ENCODE measurements at places on chromosomes 4 and X.

- DNase-seq: no peak
Observed at GRCh38 chrX:106039920-106040319, 1.4 kb upstream of the SERPINA7 start.

DNA sequence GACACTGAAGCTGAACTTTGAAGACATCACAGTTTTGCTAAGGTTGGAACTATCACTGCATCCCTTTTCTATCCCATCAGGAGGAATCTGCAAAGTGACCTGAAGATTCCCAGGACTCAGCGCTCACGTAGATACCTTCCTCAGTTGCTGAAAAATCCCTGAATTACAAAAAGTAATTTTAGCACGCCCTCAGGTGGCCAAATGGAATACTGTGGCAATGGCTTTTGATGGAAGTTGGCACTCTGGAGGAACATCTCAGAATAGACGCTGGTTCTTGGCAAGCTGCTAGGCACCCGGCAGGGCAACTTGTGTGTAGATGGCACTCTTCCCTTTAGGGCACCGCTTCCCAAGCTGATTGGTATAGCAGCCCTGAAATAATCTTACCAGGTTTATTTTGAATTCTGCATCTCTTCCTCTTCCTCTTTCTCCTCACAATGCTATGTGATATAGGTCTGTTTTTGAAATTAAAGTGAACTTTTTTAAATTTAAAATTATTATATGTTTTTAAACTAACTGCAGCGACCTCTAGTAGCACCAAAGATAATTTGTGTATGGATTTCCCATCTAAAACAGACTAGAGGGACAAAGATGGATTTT lies 16.3 kb upstream of the ESX1 start:
- DNase-seq: no peak

- no peak for DNase-seq
Observed at GRCh38 chr4:165364452-165365080, 14.2 kb upstream of the CPE start.

DNA sequence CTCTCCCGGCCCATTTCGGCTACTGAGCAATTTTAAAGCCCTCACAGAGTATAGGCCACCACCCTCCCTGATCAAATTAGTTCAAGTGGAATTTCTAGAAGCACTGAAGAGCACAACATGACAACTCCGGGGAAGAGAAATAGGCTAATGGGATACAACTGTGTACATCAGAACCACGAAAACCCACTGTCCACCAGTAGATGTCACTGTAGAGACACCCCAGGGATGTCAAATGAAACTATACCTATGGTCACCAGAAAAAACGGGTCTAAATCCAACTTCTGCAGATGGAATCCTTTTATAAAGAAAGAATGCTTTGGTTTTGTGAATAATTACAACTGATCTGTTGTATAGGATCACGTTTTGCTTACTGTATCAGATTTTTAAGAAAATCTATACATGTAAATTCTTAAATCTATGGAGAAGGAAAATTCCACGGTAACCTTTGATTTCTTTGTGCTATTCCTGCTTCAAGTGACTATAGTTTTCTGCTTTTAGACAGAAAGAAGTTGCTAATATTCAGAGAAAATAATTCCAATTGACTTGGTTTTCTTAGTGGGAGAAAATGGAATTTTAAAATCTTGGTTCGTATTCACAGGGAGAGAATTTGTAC lies 29.5 kb upstream of the MAP3K15 start:
- DNase-seq: no peak

GRCh38 chr4:121977251-121978171 lies 25.7 kb upstream of the TRPC3 start:
- DNase-seq: no peak

DNA sequence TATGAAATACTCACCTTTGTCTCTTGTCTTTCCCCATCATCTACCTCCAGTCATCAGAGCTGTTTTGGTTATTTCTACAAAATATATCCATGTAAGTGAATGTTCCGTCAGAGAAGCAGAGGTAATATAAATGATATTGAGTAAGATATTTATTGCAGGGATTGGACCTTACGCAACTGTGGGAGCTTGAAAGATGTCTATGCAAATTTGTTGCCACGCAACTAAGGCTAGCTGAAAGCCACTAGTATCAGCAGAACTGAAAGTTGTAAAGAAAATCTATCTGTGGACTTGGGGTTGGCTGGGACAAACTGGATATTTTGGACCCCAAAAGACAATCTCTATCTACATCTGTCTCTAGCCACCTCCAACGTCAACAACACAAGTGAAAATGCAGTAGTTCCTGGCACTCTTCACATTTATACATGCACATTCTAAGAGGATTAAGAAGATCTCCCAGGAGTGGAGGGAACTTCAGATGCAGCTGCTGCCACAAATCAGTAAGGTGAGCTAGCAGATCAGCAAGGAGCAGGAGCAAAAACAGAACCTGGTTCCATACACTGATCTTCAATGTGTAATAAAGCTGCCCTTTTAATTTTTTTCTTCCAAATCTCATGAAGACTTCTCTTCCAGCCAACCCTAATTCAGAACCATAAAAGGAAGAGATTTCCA lies 8.5 kb upstream of the CCSER1 start:
- DNase-seq: no peak

GRCh38 chr4:120819805-120820437 lies 102.6 kb downstream of the PRDM5 start:
- no peak for DNase-seq

- DNase-seq: no peak
Observed at GRCh38 chr4:98976716-98977115, 18.8 kb upstream of the METAP1 start.

- no peak for DNase-seq
Observed at GRCh38 chr4:172631832-172632231, 536.8 kb upstream of the GALNT7 start.

DNA sequence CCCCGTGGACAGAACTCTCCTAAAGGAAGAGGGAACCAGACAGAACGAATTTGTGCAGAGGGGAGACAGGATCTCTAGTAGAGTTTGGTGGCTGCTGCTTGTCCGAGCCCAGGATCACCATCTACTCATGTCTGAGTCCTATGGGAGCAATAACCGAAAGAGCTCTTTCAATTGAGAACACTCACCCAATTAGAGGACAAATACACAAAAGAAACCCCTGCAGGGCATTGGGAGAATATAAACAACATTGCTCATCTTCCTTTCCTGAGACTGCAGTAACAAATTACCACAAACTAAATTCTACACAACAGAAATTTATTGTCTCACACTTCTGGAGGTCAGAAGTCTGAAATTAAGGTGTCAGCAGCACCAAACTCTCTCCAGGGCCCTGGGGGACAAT lies 65.6 kb downstream of the SPINK2 start:
- no peak for DNase-seq

DNA sequence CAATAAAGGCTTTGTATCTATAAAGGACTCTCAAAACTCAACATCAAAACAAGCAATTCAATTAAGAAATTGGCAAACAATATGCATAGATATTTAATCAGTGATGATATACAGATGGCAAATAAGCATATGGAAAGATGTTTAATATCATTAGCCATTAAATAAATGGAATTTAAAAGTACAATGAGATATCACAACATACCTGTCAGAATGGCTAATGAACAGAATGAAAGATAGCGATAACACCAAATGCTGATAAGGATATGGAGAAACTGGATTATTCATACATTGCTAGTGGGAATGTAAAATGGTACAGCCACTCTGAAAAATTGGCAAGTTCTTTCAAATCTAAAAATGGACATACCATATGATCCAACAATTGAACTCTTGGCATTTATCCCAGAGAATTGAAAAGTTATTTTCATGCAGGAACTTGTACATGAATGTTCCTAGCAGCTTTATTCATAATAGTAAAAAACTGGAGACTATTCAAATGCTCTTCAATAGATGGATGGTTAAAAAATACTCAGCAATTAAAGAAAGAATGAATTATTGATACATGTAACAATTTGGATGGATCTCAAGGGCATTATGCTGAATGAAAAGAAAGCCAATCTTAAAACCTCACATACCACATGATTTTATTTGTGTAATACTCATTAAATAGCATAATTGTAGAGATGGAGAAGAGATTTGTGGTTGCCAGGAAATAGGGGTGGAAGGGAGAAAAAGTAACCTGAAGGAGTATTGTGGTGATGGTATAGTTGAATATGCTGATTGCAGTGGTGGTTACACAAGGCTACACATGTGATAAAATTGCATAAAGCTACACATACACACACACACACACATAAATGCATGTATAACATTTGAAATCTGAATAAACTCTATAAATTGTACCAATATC lies 45.9 kb upstream of the ALG13 start:
- DNase-seq: no peak

DNA sequence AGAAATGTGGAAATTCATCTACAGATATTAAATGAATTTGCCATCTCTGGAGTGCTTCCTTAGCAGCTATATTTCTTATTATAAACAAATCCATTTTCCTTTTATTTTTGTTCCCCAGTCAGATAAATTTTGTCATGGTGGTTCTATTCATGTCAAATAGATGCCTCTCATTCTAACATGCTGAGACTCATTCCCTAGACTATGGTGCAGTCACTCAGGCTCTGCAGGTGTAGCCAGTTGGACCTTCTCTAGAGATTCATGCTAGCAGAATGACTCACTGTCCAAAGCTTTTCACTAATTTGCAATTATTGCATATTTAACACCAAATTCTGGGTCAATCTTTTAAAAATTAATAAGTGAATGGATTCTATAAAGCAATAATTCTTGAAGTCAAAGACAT lies 1392.7 kb downstream of the PCDH7 start:
- no peak for DNase-seq

DNA sequence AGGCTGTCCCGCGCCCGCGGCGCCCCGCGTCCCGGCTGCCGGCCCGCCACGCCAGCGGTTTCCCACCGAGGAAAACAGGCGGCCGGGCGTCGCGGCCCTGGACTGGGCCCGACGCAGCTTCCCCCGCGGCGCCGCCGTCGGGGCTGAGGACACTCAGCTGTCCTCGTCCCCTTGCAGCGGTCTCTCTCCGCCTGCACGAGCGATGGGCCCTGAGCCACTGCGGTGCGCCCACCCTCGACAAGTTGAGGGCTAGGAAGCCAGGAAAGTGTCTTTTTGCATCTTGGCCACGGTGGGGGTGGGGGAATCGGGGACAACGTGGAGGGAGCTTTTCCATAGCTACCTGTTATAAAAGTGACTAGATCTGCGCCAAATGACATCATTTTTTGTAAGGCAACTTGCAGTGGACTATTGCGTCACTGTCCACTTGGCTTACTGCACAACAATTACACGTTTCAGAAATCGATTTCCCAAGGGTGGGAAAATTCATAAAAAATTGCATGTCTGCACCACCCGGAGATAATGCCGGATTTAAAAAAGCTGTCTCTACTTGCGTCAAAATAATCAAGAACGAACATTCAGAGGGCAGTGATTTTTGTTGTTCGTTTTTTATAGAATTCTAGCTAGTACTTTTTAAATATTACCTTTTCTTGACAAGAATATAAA lies 1.1 kb downstream of the KLHL15 start:
- no peak for DNase-seq

- no peak for DNase-seq
Observed at GRCh38 chr4:80173401-80173800, 23.9 kb upstream of the PRDM8 start.

DNA sequence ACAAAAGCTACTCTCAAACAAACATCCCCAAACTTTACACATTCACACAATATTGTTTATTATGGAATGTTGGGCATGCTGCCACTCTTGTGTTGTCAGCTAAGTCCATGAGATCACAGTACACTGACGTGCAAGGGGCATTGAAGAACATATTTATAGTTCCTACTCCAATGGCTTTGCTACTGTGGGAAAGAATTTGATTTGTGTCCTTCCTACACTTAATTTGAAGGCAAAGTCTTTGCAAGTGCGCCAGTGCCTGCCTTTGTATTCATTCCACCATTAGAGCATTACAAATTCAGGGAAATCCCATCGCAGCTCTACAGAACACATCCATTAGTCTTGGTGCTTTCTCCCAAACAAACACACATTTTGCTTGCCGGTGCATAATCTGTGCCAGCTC lies 45.4 kb upstream of the FTHL17 start:
- no peak for DNase-seq

DNA sequence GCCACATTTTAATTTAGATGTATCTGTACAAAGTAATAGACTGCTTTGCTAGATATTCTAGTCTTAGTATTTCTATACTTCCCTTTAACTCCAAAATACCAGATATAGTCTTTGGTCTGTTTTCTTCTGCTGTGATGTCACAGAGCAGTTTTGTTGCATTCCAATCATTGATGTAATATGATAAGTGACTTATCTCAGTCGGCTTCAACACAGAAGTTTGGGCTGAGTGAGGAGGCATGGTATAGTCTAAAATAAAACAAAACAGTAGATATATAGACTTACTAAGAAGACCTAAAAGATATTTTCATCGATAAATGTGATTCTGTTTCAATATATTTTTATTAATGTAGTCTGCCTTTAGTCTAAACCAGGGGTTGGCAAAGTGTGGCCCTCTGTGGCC lies 169.9 kb downstream of the DCK start:
- DNase-seq: no peak

DNA sequence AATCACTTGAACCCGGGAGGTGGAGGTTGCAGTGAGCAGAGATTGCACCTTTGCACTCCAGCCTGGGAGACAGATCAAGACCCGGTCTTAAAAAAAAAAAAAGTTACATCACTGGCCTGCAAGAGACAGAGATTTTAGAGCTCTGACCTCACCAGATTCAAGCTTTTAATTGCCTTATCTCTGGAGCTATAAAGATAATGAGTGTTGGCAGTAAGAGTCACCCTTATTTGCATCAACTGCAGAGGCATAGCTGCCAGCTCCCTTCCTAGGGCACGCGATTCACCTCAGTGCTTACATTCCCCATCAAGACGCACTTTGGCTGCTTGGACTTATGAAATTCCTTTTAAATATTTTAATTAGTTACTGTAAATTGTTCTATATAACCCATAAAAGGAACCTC lies 12.5 kb upstream of the SPATA4 start:
- no peak for DNase-seq

DNA sequence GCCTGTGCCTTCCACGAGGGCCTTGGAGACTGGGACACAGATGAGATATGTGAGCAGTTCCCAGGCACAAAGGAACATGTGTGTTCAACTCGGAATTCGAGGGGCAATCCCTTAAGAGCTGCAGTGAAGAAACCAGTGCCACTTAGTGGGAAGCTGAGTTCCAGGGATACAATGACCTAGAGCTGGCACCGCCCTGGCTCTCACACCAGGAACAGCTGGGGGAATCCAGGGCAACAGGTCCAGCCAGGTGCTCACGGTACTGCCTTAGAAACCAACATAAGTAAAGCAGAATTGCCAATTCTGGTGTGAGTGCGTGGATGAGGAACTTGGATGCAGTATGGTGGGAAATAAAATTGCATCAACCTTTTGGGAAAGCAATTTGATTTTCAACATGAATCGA lies 122.9 kb downstream of the AFAP1 start:
- DNase-seq: no peak

DNA sequence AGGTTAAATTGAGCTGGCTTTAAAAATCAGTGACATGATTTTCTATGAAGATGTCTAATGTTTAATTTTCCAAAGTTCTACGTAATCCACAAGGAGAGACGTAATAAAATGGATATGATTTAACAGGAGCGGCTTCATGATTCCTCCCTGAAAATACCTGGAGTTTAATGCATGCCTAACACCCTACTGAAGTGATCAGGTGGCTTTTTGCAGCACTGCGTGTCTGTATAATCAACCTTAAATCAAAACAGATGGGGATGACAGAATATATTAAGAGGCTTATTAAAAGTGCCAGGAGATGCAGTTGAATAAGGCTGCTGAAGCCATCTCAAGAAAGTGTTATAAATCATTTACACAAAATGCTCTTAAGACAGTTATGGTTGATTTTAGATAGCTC lies 112.4 kb upstream of the TLR3 start:
- DNase-seq: no peak
